ENCODE measurements at places on chromosomes 2 and 18.

- no peaks in the 10 kb centered on the region for H3K27me3 ChIP-seq
- no peak overlapping the region for H3K4me3 ChIP-seq
- no peaks in the 10 kb centered on the region for H3K4me1 ChIP-seq
- no peak overlapping the region for H3K27ac ChIP-seq
Observed at GRCh38 chr2:149686136-149687051, 98.8 kb upstream of the MMADHC start.

- no peak overlapping the region for H3K27ac ChIP-seq
- DNase-seq, result no peak
- H3K4me1 ChIP-seq, result no peaks in the 10 kb centered on the region
- no peaks in the 10 kb centered on the region for H3K36me3 ChIP-seq
Observed at GRCh38 chr2:149178612-149179011, 140.1 kb downstream of the LYPD6B start.

- H3K27me3 ChIP-seq, result no peaks in the 10 kb centered on the region
- peaks cover 31% of the 10 kb centered on the region for H3K4me1 ChIP-seq
- peaks cover 36% of the 10 kb centered on the region for H3K36me3 ChIP-seq
- peak within 1 kb of the TSS; percentile 95 for H3K27ac ChIP-seq
- peak; percentile 90 for DNase-seq
Observed at GRCh38 chr2:43995733-43996533, at the start of gene LRPPRC. Gene LRPPRC (minus strand): TSS chr2:43995989. CDS start chr2:43995947, 42 bp downstream.

DNA sequence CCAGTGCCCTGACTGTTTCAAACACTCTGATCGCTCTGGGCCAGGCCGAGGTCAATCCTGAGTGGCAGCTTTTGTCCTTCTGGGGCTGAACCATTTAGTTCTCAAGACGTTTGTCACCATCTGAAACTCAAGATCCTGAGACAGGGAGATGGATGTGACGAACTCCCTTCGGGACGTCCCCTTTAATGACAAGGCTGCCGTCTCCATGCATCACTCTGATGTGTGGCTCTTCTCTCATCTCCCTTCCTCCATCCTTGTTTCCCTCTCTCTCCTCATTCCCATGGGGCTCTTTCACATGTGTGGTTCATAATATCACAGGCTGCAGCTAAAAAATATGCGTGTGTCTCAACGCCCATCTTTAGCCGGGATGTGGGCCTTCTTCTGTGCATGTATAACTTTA is 189.6 kb downstream of the DNER start:
- no peaks in the 10 kb centered on the region for H3K36me3 ChIP-seq
- H3K27ac ChIP-seq, result no peak overlapping the region
- DNase-seq, result no peak
- no peaks in the 10 kb centered on the region for H3K4me1 ChIP-seq
- H3K4me3 ChIP-seq, result no peak overlapping the region

GRCh38 chr2:146986161-146986560 is 858.7 kb upstream of the ACVR2A start:
- H3K27ac ChIP-seq, result no peak overlapping the region
- H3K27me3 ChIP-seq, result no peaks in the 10 kb centered on the region
- no peak for DNase-seq
- no peaks in the 10 kb centered on the region for H3K36me3 ChIP-seq
- no peak overlapping the region for H3K4me3 ChIP-seq

GRCh38 chr2:127163921-127164320 is 56.2 kb downstream of the CYP27C1 start:
- H3K36me3 ChIP-seq, result no peaks in the 10 kb centered on the region
- no peaks in the 10 kb centered on the region for H3K27me3 ChIP-seq
- H3K27ac ChIP-seq, result no peak overlapping the region
- no peak for DNase-seq

DNA sequence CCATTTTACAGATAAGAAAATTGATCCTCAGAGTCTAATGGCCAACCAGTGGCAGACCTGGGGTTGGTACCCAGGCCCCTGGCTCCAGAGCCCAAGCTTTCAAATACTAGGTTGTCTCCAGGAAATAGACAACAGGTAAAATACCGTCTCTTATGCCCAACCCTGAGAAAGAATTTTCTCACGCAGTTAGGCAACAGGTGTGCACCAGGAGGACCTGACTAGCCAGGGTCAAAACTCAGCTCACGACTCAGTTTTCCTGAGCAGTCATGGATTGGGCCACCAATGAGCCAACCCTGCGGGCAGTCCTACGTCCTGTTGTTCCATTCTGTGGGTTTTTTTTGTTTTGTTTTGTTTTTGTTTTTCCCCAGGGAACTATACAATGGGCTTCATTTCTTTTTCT is 13.5 kb downstream of the TRIB2 start:
- no peak for DNase-seq
- no peak overlapping the region for H3K27ac ChIP-seq
- peaks cover 85% of the 10 kb centered on the region for H3K36me3 ChIP-seq
- H3K27me3 ChIP-seq, result no peaks in the 10 kb centered on the region
- H3K4me3 ChIP-seq, result no peak overlapping the region

- DNase-seq, result no peak
- H3K27me3 ChIP-seq, result no peaks in the 10 kb centered on the region
- no peaks in the 10 kb centered on the region for H3K36me3 ChIP-seq
- H3K4me3 ChIP-seq, result no peak overlapping the region
- H3K27ac ChIP-seq, result no peak overlapping the region
- H3K4me1 ChIP-seq, result no peaks in the 10 kb centered on the region
Observed at GRCh38 chr2:141362311-141362710, 768.5 kb downstream of the LRP1B start.

DNA sequence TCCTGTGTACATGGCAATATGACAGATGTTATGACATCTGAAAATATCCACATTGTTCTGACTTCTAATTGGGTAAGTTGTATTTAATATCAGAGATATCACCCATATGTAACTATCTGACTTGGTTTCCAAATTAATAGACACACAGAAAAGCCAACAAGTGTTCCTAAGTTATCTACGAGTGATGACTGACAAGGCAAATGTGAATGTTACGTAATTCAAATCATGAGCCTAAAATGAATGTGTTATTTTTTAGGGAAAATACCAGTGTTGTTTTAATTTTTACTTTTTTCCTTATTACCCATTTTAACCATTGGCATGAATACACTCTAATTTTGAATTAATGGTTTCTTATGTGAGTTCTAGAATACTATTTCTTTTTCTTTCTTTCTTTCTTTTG is 15.8 kb upstream of the PNO1 start:
- no peaks in the 10 kb centered on the region for H3K27me3 ChIP-seq
- H3K4me1 ChIP-seq, result no peaks in the 10 kb centered on the region
- H3K27ac ChIP-seq, result no peak overlapping the region
- no peak overlapping the region for H3K4me3 ChIP-seq
- no peak for DNase-seq

- peak; percentile 22 for DNase-seq
- no peaks in the 10 kb centered on the region for H3K4me1 ChIP-seq
- peaks cover 4% of the 10 kb centered on the region for H3K27me3 ChIP-seq
Observed at GRCh38 chr18:58180738-58181353, 136.8 kb downstream of the NEDD4L start.

DNA sequence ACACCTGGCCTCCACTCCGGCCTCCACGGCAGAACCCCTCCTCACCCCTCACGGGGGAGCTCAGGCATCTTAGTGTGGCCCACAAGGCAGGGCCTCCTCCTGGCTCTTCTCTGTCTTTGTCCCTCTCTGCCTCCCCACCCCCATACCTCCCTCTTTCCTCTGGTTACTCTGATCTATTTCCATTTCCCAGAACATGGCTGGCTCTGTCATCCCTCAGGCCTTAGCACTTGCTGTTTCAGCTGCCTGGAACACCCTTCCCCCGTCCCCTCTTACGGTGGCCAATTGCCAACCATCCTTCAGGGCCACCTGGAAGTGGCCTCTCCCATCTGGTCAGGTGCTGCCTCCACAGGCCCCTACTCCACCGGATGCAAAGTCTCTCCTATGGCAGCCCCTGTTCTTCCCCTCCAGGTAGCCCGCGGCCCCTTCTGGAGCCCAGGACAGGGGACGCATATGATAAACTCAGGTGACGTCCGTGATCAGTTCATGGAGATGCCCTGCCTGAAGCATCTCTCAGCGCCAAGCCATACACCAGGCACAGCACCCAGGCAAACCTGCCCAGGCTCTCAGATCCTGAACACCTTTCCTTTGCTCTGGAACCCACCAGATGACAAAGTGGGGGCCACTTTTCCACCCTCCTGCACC is 3.6 kb upstream of the ECEL1 start:
- H3K27me3 ChIP-seq, result peaks cover 28% of the 10 kb centered on the region
- H3K27ac ChIP-seq, result no peak overlapping the region
- DNase-seq, result no peak

GRCh38 chr2:224574423-224575084 is 10.6 kb downstream of the CUL3 start:
- H3K4me3 ChIP-seq, result no peak overlapping the region
- peaks cover 54% of the 10 kb centered on the region for H3K4me1 ChIP-seq
- no peak overlapping the region for H3K27ac ChIP-seq

DNA sequence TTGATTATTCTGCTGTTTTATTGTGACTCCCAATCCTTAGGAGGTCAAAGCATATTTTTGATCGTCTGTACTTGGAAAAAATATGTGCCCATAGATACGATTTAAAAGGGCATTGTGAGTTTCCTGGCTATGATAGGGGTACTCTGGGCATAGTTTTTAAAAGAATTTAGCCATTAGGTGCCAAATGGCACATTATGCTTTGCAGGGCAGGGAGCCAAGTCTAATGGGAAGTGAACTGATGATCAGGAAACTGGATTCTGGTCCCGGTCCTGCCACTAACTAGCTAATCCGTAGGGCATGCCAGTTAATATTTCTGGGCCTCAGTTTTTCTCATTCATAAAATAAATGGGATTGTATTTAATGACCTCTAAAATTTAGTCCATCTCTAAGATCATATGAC is 189.3 kb downstream of the LTBP1 start:
- peaks cover 3% of the 10 kb centered on the region for H3K4me1 ChIP-seq
- H3K27me3 ChIP-seq, result peaks cover 10% of the 10 kb centered on the region
- no peaks in the 10 kb centered on the region for H3K36me3 ChIP-seq
- DNase-seq, result no peak
- no peak overlapping the region for H3K27ac ChIP-seq

- no peaks in the 10 kb centered on the region for H3K36me3 ChIP-seq
- H3K27me3 ChIP-seq, result no peaks in the 10 kb centered on the region
- no peak overlapping the region for H3K27ac ChIP-seq
- no peak overlapping the region for H3K4me3 ChIP-seq
Observed at GRCh38 chr2:187475499-187476248, 27.6 kb upstream of the CALCRL start.

GRCh38 chr2:33272001-33272400 is 204.4 kb upstream of the RASGRP3 start:
- no peaks in the 10 kb centered on the region for H3K36me3 ChIP-seq
- H3K27ac ChIP-seq, result no peak overlapping the region
- H3K27me3 ChIP-seq, result peaks cover 31% of the 10 kb centered on the region
- peak; percentile 23 for DNase-seq
- H3K4me3 ChIP-seq, result no peak overlapping the region
- H3K4me1 ChIP-seq, result peaks cover 8% of the 10 kb centered on the region

GRCh38 chr2:172329774-172330671 is 97.4 kb upstream of the ITGA6 start:
- no peaks in the 10 kb centered on the region for H3K36me3 ChIP-seq
- no peak overlapping the region for H3K27ac ChIP-seq
- no peak for DNase-seq

DNA sequence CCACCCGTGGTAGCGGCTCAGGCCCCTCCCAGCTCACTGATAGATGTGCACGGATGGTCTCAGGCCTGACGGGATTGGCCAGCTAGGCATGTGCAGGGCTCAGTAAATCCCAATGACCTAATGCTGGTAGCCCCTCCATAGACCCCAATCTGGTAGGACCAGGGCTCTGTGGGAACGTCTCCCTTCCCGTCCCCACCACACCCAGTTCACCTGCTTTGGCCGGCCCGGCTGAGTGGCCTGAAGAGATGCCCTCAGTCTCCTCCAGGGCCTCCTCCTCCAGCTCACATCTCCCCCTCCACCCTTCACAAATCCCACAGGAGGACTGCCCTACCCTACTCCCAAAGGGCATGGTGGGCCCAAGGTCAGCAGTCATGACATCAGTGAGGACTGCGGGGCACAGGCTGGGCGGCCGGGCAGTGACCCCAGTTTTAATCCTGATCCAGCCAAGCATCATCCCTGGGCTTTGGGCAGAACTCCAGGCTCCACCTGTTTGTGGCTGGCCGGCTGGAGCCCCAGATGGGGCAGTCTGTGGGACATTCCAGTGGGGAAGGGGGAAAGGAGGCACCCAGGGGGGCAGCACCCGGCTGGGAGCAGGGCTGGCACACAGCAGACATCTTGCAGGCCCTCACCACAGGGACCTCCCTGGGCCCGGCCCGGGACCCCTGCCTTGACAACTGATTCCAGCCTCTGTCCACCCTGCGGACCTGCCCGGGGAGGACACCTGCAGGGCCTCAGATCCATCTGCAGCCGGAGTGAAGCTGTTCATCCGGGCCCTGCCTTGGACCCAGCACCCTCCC is 2.3 kb downstream of the KIF1A start:
- H3K4me3 ChIP-seq, result no peak overlapping the region
- peaks cover 3% of the 10 kb centered on the region for H3K4me1 ChIP-seq
- no peak overlapping the region for H3K27ac ChIP-seq
- H3K36me3 ChIP-seq, result no peaks in the 10 kb centered on the region

GRCh38 chr2:170298115-170298514 is 120.2 kb downstream of the MYO3B start:
- no peaks in the 10 kb centered on the region for H3K36me3 ChIP-seq
- DNase-seq, result no peak
- H3K4me3 ChIP-seq, result no peak overlapping the region
- no peak overlapping the region for H3K27ac ChIP-seq

DNA sequence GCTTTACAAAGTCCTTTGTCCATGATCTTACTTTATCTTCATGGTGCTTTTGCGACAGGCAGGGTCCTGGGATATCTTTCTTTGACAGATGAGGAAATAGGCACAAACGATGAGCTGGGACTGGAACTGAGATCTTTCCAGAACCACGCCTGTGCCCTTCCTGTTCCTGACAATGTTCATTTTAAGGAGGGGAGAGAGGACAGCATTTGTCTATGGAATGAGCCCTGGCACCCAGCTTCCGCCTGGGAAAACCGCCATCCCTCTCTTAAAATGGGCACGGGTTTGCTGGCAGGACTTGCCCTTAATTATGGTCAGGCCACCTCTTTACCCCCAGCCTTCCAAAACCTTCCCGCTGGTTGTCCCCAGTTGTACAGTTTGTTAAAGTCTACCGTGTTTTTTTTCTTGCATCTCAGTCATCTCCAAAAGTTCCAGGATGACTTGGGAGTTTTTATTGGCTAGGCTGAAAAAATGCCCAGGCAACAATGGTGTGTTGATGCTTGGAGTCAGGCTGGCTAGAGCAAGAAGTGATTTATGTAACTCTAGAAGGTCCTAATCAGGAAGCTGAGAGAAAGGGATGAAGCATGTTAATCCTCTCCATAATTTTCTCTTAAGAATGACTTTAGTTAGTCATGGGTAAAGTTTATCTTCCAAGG is 264.9 kb upstream of the EPAS1 start:
- H3K4me3 ChIP-seq, result no peak overlapping the region
- no peaks in the 10 kb centered on the region for H3K27me3 ChIP-seq
- H3K36me3 ChIP-seq, result no peaks in the 10 kb centered on the region
- no peak overlapping the region for H3K27ac ChIP-seq

Data from T-helper 2 cell treated with Interferon-gamma antibody and Interleukin-4, amounts not matched to agents 5 μg/mL and 100 μg/mL, for 36 hours (primary cell).